Activated CD8-positive, alpha-beta memory T cell treated with anti-CD3 and anti-CD28 coated beads, Interleukin-2, amount 10 ng/mL, durations not matched to agents 7 days and 5 days (primary cell): ENCODE measurements at places on chromosomes 6 and 20. TPM values are rescaled to one million over a fixed set of nuclear protein-coding genes. Genes with fewer than 3 reads are reported as not detected.

GRCh38 chr20:40899344-40899743 is 129.3 kb upstream of the TOP1 start:
- no peak for DNase-seq

Gene MUCL3
- not detected for total RNA-seq

GRCh38 chr6:7413151-7413823 is 23.7 kb downstream of the RIOK1 start:
- no peak for DNase-seq

DNA sequence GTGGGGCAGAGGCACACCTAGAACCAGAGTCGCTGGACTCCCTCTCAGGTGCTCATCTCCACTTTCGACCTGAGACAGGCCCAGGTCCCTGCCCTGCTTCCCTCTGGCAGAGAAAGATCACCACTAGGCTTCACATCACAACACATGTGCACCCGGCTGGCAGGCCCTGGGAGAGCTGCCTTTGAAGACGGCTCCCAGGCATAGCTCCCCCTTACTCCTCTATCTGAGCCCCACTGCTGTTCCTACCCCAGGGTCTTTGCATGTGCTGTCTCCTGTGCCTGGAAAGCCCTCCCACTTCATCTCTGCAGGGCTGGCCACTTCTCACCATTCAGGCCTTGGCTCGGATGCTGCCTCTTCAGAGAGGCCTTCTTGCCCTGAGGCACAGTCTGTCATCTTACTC is 89.2 kb downstream of the NOL4L start:
- DNase-seq: no peak

GRCh38 chr6:11056871-11057270 is 12.8 kb upstream of the ELOVL2 start:
- DNase-seq: no peak

Gene SCUBE3
- total RNA-seq: 0.12 TPM

GRCh38 chr6:4270776-4271175 is 135.4 kb upstream of the ECI2 start:
- DNase-seq: no peak

DNA sequence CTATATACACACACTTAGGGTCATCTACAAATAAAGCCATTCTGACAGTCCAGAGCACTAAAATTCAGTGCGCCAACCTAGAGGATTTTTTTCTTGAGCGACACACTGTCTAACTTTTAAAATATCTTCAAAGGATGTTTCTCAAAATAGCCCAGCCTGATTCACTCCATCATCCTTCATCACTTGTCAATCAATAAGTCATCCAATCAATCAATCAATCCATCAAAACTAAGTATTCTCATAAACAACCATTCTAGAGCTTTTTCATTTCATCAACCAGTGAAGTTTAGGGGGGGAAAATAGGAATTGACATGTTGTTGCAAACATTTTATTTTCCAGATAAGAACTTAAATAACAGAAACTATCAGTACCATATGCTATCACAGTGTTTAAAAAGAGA is 183.2 kb downstream of the HDGFL1 start:
- DNase-seq: no peak

Gene GSTA2
- not detected for total RNA-seq

Gene TAGAP
- 44.8 TPM for total RNA-seq

DNA sequence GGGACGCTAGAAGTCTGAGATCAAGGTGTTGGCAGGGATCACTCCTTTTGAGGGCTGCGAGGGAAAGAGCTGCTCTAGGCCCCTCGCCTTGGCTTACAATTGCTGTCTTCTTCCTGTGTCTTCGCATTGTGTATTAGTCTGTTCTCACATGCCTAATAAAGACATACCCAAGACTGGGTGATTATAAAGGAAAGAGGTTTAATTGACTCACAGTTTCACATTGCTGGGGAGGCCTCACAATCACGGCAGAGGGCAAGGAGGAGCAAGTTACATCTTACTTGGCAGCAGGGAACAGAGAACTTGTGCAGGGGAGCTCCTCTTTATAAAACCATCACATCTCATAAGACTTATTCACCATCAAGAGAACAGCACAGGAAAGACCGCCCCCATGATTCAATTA is 102.5 kb upstream of the ASF1A start:
- DNase-seq: no peak

DNA sequence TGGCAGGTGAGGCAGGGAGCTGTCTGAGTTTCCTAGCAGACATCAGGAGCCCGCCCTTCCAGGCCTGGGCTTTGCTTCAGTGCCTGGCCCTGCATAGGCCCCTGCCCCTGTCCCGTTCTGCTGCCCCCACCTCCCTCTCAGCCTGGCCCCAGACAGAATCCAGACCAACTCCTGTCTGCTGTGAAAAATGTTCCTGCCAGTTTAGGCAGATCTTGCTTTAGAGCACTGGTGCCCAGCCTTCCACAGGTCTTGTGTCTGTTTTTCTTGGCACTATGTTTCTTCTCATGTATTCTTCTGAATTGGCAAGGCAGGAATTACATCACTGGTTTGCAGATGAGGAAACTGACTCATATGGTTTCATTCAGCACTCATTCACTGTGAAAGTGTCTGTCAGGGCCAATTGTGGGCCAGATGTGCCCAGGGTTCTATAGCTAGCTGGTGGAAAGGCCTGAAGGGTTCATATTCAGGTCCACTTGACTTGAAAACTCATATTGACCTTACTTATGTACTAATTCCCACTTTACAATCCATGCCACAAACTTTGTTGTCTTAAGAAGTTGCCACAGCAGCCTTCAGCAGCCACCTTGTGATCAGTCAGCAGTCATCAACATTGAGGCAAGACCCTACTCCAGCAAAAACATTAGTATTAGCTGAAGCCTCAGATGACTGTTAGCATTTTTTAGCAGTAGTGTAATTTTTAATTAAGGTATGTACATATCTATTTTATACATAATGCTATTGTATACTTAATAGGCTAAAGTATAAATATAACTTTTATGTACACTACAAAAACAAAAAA is 40.5 kb downstream of the HLA-F start:
- DNase-seq: peak; percentile 55

DNA sequence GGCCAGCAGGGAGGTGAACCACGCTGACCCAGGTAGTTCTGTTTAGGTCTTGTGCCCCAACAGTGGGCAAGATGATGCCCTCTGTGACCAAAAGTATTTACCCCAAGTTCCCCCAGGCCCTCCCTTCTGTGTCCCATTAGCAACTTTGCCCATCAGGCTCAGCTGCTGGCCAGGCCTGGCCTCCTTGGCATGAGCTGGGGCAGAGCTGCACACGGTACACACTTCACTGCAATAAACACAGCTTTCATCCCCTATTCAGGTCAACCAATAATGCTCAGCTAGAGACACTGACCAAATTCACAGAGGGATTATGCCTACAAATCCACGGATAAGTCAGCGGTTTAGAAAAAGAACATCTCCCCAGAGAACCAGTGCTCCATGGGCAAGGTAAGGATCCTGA is 103.7 kb downstream of the SLC23A2 start:
- DNase-seq: no peak

DNA sequence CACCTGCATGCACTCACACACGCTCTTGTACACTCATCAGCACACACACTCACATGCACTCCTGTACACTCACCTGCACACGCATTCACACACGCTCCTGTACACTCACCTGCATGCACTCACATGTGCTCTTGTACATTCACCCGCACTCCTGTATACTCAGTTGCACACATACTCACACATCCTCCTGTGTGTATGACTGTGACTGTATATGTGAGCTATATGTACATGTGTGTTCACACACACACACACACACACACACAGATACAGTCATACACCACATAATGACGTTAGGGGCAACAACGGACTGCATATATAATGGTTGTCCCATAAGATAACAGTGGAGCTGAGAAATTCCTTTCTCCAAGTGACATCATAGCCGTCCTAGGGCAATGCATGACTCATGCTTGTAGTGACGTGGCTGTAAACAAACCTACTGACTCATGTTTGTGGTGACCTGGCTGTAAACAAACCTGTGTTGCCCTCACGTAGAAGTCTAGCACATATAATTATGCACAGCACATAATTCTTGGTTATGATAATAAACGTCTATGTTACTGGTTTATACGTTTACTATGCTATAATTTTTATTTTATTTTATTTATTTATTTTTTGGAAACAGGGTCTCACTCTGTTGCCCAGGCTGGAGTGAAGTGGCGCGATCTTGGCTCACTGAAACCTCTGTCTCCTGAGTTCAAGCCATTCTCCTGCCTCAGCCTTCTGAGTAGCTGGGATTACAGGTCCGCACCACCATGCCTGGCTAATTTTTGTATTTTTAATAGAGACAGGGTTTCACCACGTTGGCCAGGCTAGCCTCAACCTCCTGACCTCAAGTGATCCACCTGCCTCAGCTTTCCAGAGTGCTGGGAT is 22.8 kb upstream of the TAF4 start:
- DNase-seq: no peak

GRCh38 chr20:40294175-40294574 is 394.9 kb downstream of the MAFB start:
- no peak for DNase-seq

DNA sequence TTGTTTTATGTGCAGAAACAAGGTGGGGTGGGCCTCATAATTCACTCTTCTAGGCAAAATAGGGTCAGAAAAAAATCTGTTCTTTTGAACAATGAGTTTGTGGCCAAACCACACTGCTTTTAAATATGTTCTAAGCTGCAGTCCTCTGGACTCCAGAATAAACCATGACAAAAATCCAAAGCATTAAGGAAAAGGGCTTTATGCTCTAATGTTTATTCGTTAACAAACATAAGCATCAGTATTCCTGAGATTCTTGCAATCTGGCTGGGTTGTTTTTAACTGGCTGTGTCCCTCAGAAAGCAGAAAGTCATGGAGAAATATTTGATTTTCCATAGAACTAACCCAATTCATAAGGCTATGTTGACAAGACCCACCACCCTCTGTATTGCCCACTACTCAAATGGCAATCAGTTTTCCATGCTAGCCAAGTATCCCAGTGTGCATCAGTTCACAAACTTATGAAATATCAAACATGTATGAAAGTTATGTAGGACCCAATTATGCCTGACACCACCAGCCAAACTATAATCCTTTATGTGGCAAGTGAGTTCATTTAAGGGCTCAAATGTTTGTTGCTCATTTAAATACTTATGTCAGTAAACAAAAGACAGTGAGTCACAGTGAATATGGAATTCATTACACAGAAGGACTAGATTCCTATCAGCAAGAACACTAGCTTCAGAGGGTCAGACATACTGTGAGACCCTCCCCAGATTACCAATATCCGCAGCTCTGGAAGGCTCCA is 45.1 kb downstream of the PKHD1 start:
- no peak for DNase-seq

Gene ETV7
- 5.9 TPM for total RNA-seq

- no peak for DNase-seq
These were observed 149.8 kb downstream of the EYS start for GRCh38 chr6:65557224-65557623.

DNA sequence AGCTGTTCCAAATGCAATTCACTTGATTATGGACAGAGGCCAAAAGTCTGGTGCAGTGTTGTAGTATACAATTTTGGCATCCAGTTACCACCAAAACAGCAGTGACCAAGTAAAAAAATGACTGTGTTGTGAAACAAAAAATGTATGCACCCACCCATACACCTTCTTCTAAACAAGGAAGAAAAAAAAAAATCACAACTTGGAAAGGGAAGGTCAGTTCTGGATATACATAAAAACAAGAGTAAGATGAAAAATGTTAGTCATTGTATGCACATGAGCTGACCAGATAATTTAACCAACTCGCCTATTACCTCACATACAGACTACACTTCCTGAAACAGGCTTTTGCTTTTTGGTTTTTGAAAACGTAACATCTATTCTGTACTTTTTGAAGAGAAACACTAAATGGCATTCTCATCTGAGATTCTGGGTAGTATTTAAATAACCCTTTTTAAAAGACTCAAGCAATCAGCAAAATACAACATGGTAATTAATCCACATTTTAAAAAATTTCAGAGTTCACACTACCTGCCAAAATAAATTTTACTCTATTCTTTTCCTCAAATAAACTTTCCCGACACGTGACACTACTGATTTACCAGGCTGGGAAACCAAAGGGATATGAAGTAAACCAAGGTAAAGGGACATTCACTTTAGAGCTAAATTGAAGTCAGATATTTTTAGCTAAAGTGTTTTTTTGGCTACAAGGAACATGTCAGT is 141.6 kb upstream of the SHLD1 start:
- DNase-seq: no peak

- DNase-seq: no peak
These were observed 114.9 kb upstream of the PTPN1 start for GRCh38 chr20:50395251-50395729.

DNA sequence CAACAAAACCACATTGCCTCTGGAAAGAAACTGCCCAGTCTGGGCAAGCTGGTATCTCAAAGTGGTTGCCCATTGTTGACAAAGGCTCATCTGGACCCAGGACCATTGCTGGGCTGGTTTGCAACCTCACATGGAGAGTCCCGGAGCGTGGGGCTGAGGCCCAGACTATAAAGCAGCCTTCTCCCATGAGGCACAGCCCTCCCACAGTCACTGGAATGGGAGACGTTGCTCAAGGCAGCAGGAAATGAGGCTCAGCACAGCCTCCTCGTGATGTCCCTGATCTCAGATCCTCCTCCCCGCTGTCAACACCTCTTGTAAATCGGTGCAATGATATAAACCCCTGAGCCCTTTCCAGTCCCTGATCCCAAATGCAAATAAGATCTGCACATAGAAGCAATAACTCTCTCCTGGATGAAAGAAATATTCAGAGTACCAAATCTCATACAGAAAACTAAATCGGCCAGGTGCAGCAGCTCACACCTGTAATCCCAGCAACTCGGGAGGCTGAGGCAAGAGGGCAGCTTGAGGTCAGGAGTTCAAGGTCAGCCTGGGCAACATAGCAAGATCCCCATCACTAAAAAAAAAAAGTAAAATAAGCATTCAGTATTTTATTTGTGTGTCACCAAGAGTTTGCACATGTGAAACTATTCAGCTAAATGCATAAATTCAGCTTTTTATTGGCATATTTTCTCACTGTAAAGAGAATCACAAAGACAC is 103.0 kb upstream of the RREB1 start:
- DNase-seq: no peak

Gene CASS4
- 21.8 TPM for total RNA-seq

DNA sequence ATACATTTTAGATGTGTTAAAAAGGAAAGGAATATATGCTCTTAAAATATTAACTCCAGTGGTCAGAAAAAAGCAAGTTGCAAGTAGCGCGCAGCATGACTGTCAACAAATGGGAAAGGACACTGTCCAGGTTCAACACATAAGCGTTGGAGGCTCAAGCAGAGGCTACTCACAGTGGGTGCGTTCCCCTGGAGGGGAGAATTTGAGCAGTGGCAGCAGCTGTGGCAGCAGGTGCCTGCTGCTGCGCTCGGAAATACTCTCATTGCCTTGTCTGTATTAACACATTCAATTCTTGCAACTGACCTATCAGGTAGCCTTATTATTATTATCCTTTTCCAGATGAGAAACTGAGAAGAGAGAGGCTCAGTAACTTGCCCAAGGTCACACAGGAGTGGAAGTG is 21.9 kb upstream of the CCN6 start:
- DNase-seq: no peak

GRCh38 chr6:130143709-130144108 is 79.0 kb downstream of the SAMD3 start:
- no peak for DNase-seq

GRCh38 chr6:157282284-157282683 is 41.0 kb downstream of the TMEM242 start:
- peak; percentile 15 for DNase-seq

Gene TBX18
- total RNA-seq: not detected

Gene MACROD2
- not detected for total RNA-seq

- peak; percentile 41 for DNase-seq
These were observed 52.5 kb upstream of the TAGAP start for GRCh38 chr6:159097256-159097655.

GRCh38 chr6:38988736-38989449 is 59.7 kb upstream of the GLP1R start:
- no peak for DNase-seq
